A549 treated with DMSO at 1 μM for 4 hours (cell line): ENCODE measurements at places on chromosomes 5 and 9. TPM values are rescaled to one million over a fixed set of nuclear protein-coding genes. Genes with fewer than 3 reads are reported as not detected.

Gene CNTFR
- total RNA-seq: 0.07 to 0.20 TPM (median 0.13 TPM) in 4 of 5 replicates, not detected in the other

Gene MYMK
- not detected in 5 replicates for total RNA-seq

Gene CPLANE1
- total RNA-seq: 3.0 to 4.5 TPM (median 4.3 TPM) in 5 replicates

Gene PCDHGA8
- 0.02 to 0.03 TPM (median 0.02 TPM) in 3 of 5 replicates, not detected in the others for total RNA-seq

Gene MCC
- total RNA-seq: 0.18 to 0.45 TPM (median 0.37 TPM) in 5 replicates

Gene GFPT2
- total RNA-seq: 34.6 to 54.2 TPM (median 51.6 TPM) in 5 replicates

Gene KIF4B
- total RNA-seq: 0.03 to 0.05 TPM (median 0.04 TPM) in 3 of 5 replicates, not detected in the others

Gene PHF24
- total RNA-seq: 0.07 to 0.18 TPM (median 0.17 TPM) in 5 replicates

Gene GABRA1
- not detected in 5 replicates for total RNA-seq

Gene ANKRD20A1
- 0.67 to 1.2 TPM (median 1.0 TPM) in 5 replicates for total RNA-seq

Gene GPR150
- total RNA-seq: 0.08 to 0.14 TPM (median 0.14 TPM) in 4 of 5 replicates, not detected in the other

Gene CTXN3
- not detected in 5 replicates for total RNA-seq

Gene DPYSL3
- total RNA-seq: 17.5 to 21.1 TPM (median 17.5 TPM) in 5 replicates

Gene CTNNA1
- total RNA-seq: 194 to 229 TPM (median 224 TPM) in 5 replicates

Gene PCDHA2
- total RNA-seq: 0.03 to 0.08 TPM (median 0.07 TPM) in 5 replicates

Gene DNAH5
- total RNA-seq: 0.93 to 1.3 TPM (median 1.0 TPM) in 5 replicates

Gene PIP5K1B
- 0.10 TPM in 1 of 5 replicates, not detected in the others for total RNA-seq

Gene CD14
- total RNA-seq: 3.6 to 4.4 TPM (median 4.0 TPM) in 5 replicates

Gene FOXI1
- not detected in 5 replicates for total RNA-seq

Gene FGF18
- total RNA-seq: 0.30 to 0.71 TPM (median 0.34 TPM) in 5 replicates

Gene SNX2
- total RNA-seq: 38.0 to 60.7 TPM (median 40.3 TPM) in 5 replicates

Gene CATSPER3
- 0.17 to 0.63 TPM (median 0.47 TPM) in 5 replicates for total RNA-seq

Gene PCDHGB7
- 0.06 to 0.08 TPM (median 0.06 TPM) in 4 of 5 replicates, not detected in the other for total RNA-seq

Gene ROR2
- total RNA-seq: 1.0 to 1.9 TPM (median 1.5 TPM) in 5 replicates

Gene CNTNAP3
- 8.4 to 12.2 TPM (median 10.1 TPM) in 5 replicates for total RNA-seq

Gene TSPAN17
- 57.1 to 69.3 TPM (median 63.6 TPM) in 5 replicates for total RNA-seq
